AG08396 (cell line): ENCODE measurements at places on chromosomes 12 and 14.
A peak's percentile ranks its signal among the peaks of the same experiment; 100 is the strongest.

DNA sequence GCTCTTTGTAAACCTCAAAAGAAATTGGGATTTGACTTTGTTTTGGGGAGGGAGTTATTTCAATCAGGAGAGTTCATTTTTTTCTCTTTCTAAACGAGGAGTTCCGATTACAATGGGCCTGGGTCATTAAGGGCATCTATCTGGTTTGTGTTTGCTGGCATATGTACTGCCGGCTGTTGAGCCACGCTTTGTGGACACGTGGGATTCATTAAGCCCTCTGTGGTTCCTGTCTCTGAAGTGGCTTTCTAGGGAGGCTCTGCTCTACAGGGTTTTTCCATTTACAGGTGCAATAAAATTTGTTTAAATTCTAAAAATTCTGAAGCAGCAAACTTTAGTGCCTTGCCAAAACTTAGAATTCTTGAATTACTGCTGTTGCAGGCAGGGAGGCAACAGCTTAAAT, 57.9 kb downstream of the GNS start:
- no peak for DNase-seq

DNA sequence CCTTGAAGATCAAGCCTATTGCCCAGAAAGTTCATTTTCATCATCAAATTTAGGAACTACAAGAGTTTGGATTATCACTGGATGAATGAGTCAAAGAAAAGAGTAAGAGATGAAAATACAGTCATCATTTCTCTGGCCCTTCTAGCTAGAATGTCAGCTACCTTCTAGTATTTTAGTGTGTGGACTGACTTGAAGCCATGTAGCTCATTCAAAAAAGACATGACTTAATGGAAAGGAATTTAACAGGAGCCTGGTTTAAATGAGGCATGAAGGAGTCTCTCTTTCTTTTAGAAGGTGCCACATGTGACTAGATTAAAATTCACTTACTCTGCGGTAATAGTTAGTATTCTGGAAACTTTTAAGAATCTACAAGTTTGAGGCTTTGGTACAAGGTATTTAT, 7.1 kb downstream of the PTHLH start:
- DNase-seq, result peak; percentile 25

DNA sequence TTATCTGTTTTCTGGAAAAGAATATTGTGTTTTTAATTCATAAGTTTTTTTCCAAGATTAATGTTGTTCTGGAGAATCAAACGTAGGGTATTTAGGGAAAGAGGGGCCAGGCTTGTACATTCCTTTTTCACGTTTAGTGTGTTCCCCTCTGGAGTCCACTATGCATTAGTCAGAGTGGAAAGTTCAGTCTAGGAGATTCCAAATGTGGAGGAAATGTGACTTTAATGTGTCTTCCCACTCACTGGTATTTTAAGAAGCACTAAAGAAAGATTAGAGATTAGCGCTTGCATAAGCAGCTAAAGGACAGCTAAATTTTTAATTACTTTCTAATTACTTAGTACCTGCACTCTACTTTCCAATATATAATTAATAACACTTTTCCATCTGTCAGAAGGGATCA, 4.4 kb upstream of the PDE6H start:
- no peak for DNase-seq

DNA sequence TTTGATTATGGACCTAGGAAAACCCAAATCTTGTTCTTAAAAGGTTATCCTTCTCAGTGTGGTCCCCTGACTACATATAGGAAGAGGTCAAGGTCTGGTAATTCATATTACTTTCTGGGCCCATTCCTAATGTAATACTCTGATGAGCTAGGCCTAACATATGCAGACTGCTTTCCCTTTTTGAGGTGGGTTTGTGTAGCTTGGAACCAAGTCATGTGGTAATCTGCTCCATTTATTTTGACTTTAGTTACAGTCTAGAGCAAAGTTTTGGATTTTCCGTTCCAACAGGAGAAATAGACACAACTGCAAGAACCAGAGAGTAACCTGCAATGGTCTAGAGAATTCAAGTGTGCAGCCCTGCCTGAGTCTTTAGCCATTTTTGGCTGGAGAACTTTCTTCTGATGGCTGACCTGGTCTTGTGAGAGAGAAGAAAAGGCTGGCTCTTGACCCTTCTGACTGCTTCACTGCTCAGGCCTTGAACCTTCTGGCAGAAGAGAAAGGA, 22.5 kb downstream of the TTC6 start:
- no peak for DNase-seq

DNA sequence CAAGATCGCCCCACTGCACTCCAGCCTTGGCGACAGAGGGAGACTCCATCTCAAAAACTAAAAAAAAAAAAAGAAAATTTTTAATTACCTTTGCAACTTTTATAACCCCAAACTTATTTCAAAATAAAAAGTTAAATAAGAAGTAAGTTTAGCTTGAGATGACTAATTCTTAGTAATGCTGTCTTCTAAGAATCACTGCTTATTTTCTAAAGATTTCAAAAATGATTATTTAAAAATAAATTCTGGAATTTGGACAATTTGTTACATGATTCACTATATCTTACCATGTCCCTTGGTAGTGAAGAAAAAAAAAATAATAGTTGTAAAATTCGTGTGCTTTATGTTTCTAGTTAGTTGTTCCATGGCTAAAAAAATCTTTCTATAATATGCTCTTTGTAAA, 11.6 kb upstream of the HECTD1 start:
- peak; percentile 22 for DNase-seq

GRCh38 chr14:56524971-56525677, 54.5 kb upstream of the TMEM260 start:
- DNase-seq, result no peak

- no peak for DNase-seq
These were observed 377.8 kb upstream of the SFSWAP start for GRCh38 chr12:131333136-131333535.

DNA sequence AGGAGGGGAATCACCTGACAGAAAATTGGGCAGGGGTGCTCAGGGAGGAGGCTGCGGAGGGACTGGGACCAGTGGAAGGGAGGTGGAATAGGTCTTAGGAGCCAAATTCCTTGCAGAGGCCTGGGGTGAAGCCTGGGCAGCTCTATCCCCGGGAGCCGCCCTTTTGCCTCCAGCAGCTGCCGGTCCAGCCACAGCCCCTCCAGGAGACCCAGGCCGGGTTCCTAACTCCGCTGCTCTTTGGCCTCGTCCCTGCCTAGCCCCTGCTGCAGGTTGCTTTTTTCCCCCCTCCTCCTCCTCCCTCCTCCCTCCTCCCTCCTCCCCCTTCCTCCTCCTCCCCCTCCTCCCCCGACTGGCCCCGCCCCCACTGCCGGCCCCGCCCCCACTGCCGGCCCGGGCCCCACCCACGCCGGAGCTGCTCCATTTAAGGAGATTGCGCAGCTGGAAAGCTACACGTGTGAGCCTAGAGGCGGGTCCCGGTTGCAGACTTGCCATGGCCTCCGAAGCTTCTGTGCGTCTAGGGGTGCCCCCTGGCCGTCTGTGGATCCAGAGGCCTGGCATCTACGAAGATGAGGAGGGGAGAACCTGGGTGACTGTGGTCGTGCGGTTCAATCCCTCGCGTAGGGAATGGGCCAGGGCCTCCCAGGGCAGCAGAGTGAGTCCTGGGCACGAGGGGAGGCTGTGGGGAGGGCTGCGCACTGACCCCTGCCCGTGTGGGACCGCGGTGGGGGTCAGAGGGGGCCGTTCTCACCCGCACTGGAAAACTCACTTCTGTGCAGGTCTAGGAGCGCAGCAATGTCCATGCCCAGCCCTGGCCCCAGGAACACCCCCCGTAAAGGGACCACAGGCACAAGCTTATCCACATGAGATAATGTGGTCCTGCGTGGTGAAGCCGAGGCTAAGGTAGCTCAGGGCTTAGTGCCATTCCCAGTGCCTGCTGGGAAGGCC, at the start of gene TCL1B:
Gene TCL1B (plus strand): TSS at position 449 of the 945 bp plus-strand sequence. CDS start 42 bp downstream, at position 491.
- no peak for DNase-seq

GRCh38 chr12:5807090-5807414, 138.0 kb downstream of the ANO2 start:
- DNase-seq, result no peak

DNA sequence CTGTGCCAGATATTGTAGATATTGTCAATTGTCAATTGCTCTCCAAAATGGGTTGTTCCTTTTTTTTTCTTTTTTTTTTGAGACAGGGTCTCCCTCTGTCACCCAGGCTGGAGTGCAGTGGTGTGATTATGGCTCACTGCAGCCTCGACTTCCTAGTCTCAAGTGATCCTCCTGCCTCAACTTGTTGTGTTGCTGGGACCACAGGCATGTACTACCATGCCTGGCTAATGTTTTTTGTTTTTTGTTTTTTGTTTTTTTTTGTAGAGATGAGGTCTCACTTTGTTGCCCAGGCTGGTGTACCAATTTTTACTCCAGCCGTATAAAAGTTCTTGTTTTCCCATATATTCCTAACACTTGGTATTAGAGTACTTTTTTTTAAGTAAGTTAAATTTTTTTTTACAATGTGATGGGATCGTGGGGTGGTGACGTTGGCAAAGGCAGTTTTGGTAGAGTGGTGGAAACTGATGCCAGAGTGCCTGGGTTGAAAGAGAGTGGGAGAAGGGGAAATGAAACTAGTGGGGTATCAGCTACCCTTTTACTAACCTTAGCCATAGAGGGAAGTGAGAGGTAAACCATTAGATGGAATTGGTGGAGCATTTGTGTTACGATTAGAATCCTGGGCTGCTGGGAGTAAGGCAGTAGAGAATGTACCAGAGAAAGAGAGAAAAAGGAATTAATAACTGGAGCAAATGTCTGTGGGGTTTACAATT, 33.0 kb upstream of the CFAP54 start:
- no peak for DNase-seq

- no peak for DNase-seq
These were observed 210.4 kb downstream of the ANO6 start for GRCh38 chr12:45426294-45426693.

- DNase-seq, result no peak
These were observed 22.4 kb upstream of the RNU6-8 start for GRCh38 chr14:32225378-32225920.

- DNase-seq, result no peak
These were observed 279.7 kb upstream of the SOX5 start for GRCh38 chr12:24229031-24229700.

DNA sequence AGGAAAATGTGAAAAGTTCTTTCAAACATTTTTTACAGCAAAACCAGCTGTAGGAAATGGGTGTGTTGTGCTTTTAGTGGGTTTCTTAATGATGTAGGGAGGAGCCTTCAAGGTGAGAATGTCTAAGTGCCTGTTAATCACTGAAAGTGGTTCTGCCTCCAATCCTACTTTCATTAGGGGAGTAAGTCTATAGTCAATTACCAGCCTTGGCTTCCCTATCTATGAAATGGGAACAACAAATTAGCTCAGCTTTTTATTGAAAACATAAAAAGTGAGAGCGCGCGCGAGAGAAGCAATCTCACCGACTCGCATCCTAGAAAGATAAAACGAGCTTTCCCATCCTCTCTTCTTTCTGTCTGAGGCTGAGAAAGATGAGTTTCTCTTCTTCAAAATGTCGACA, 140.0 kb upstream of the LHX5 start:
- DNase-seq, result no peak

- DNase-seq, result no peak
These were observed 80.7 kb downstream of the TTC9 start for GRCh38 chr14:70722418-70722817.

DNA sequence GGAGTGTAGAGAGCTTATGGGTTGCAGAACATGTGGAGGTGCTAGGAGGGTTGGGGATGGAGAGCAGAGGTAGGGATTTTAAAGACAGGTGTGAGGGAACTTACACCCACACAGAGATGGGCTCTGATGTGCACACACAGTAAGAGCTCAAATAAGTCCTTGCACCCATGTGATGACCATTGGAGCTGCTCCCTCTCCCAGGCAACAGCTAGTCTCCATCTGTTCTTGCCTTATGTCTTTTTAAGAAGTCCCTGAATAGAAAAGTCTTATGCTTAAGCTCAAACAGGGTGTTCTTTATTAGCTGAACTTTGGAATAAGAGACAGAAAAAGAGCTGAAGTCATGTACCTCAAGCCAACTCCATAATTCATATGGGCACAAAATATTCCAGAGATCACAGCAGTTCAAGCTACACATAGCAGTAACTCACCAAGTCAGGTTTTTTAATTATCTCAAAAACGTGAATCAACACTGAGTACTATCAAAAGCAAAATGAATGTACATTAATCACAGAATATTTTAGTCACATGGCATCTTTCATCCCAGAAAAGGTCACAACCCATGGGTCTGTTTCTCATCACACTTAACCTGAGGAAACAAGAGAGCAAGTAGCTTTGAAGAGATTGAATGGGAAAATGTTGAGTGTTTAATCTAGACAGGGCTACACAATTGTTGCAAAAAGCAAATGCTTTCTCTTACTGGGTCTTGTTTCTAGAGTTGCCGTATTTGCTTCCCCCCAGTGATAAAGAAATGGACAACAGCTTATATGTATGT, 1513.6 kb upstream of the SEL1L start:
- DNase-seq, result no peak

DNA sequence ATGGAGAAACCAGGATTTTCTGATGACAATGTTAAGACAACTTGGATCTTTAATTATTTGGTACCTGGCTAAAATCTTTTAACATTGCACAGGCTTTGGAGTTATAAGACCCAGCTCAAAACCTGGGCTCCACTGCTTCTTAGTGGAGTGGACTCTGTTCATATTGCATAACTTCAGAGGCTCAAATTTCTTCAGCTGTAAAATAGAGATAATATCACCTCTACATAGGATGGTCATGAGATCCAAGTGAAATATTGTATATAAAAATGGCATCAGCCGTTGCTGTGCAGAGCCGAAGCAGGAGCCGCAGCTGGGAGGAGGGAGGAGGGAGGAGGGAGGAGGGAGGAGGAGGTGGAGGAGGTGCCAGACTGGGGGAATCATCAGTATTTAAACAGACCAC, 10.5 kb downstream of the NPC2 start:
- no peak for DNase-seq

- DNase-seq, result peak; percentile 83
These were observed 49.6 kb upstream of the RASSF3 start for GRCh38 chr12:64560396-64561301.

DNA sequence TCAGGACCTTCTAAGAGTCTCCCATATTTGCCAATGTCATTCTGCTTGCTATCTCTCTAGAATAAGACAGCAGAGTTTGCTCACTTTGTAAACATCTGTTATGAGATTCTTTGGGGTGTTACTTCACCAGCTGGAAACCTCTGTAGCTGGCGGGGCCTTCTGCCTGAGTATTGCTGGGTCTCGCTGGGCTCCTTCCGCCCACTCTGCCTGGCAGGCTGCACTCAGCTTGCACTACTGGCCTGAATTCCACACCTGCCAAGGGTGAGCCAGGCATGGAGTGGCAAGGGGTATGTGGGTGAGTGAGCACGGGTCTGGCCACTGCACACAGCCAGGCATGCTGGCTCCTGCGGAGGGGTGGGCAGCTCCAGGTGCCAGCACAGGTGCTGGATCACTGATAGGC, 267.3 kb upstream of the PDE3A start:
- no peak for DNase-seq

GRCh38 chr12:62718762-62719426, 216.1 kb downstream of the PPM1H start:
- DNase-seq, result no peak

GRCh38 chr12:107296681-107297089, 203.3 kb upstream of the CRY1 start:
- DNase-seq, result no peak

- DNase-seq, result peak; percentile 2
These were observed 38.0 kb upstream of the PPFIA2 start for GRCh38 chr12:81797100-81797499.

- no peak for DNase-seq
These were observed 19.2 kb downstream of the TOGARAM1 start for GRCh38 chr14:44981198-44981597.
